ENCODE measurements at places on chromosomes 1 and 21. TPM values are rescaled to one million over a fixed set of nuclear protein-coding genes. Genes with fewer than 3 reads are reported as not detected.
A peak's percentile ranks its signal among the peaks of the same experiment; 100 is the strongest.

Gene TXLNA
- 35.4 TPM for polyA plus RNA-seq

DNA sequence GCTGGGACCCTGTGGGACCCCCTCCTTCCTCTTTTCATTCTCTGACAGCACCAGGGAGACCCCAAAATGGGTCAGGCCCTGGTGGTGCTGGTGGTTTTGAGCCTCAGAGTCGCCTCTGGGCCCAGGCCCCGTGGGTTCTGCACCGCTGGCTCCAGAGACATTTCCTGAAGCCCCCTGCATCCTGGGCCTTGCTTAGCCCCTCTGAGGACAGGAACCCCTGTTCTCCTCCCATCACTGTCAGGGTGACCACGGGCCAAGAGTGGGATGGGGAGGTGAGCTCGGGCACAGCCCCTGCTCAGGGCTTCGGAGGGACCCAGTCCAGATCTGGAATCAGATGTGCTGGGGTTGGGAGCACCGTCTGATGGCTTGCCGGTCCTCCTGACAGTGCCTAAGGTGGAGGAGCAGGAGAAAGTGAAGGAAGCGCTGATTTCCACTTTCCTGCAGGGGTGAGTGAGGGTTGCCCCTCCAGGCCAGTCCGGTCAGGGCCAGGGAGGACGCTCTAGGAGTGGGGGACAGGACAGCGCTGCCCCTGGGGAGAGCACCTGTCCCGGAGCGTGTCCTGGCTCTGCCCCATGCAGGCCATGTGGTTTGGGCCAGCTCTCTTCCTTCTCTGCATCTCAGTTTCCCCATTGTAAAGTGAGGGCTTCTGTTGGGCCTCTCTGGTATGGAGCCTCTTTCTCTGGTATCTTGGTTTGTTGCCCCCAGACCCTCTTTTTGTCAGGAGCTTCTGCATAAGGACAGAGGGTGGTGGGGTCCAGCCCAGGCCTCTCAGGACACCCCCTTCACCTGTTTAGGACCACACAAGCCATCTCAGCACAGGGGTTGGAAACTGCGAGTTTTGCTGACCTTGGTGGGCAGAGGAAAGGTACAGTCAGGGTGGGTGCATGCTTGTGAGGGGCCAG lies 71.0 kb downstream of the TRIM11 start:
- no peak overlapping the region for H3K4me3 ChIP-seq
- H3K27ac ChIP-seq, result no peak overlapping the region
- H3K36me3 ChIP-seq, result no peaks in the 10 kb centered on the region
- H3K27me3 ChIP-seq, result no peaks in the 10 kb centered on the region
- H3K4me1 ChIP-seq, result no peaks in the 10 kb centered on the region

- DNase-seq, result no peak
- H3K27me3 ChIP-seq, result no peaks in the 10 kb centered on the region
- H3K27ac ChIP-seq, result no peak overlapping the region
- H3K4me3 ChIP-seq, result no peak overlapping the region
- H3K4me1 ChIP-seq, result no peaks in the 10 kb centered on the region
Observed at GRCh38 chr1:14794136-14794768, 195.8 kb downstream of the KAZN start.

GRCh38 chr1:153651771-153652170 lies 6.7 kb upstream of the SNAPIN start:
- DNase-seq, result peak; percentile 40
- H3K4me3 ChIP-seq, result no peak overlapping the region
- no peak overlapping the region for H3K27ac ChIP-seq

DNA sequence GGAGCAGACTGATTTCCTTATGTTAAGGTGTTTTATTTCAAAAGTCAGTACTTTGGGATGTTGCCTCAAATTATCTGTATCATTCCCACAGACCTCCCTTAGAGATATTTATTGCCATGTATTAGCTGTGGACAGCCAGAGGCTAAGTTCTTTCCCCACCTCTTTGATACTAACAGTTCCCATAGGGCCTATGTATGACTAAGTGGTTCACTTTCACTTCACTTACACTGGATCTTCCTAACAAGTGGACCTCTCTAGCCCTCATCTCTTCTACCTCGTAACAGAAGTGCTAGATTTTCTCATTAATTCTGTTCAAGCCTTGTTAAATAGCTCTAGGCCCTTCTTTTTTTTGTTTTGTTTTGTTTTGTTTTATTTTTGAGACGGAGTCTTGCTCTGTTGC lies 6.2 kb downstream of the TRAF5 start:
- no peak overlapping the region for H3K4me3 ChIP-seq
- H3K36me3 ChIP-seq, result no peaks in the 10 kb centered on the region

- H3K4me3 ChIP-seq, result no peak overlapping the region
- no peaks in the 10 kb centered on the region for H3K27me3 ChIP-seq
- H3K4me1 ChIP-seq, result no peaks in the 10 kb centered on the region
- DNase-seq, result no peak
- no peaks in the 10 kb centered on the region for H3K36me3 ChIP-seq
Observed at GRCh38 chr1:23202263-23202749, 15.0 kb downstream of the HTR1D start.

DNA sequence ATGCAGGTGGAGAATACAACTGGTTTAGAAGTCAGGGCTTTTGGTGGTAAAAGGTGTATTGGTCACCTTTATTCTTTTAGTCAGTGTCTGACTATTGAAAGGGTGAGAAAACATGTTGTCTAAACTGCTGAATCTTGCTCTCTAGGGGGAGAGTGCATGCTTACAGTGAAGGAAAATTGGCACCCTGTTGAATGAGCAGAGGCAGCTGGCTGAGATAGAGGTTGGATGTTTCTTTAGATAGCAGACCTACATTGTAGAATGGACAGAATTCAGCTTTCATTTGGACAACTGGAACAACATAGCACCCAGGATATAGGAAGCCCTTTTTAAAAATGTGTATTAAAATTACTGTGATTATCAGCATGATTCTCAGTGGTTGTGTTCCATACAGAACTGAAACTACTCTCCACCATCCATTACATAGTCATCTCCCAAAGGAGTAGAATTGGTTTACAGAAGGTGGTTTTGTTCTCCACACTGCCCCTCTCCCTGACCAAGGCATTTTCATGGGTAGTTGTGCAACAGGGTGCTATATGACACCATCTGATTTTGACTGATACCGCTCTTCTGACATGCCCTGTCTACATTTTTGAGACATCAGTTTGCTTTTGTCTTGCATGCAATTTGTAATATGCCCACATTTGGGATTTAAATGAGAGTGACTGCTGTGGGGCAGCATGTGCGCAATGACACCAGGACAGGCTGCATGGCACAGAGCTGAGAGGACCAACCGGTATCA lies 16.2 kb downstream of the RHOU start:
- no peaks in the 10 kb centered on the region for H3K36me3 ChIP-seq
- DNase-seq, result no peak
- H3K27ac ChIP-seq, result no peak overlapping the region
- H3K4me1 ChIP-seq, result no peaks in the 10 kb centered on the region
- H3K27me3 ChIP-seq, result no peaks in the 10 kb centered on the region

Gene KPRP
- not detected for polyA plus RNA-seq

Data from sigmoid colon (tissue), 7 donors.